Esophagus muscularis mucosa (tissue), 4 donors: ENCODE measurements at places on chromosomes 5 and 9.

GRCh38 chr5:128111818-128112448 is 28.4 kb downstream of the SLC12A2 start:
- H3K27me3 ChIP-seq: no peaks in the 10 kb centered on the region
- no peak for DNase-seq
- H3K4me3 ChIP-seq: no peak overlapping the region
- no peaks in the 10 kb centered on the region for H3K4me1 ChIP-seq
- no peak overlapping the region for H3K27ac ChIP-seq

- H3K27me3 ChIP-seq: no peaks in the 10 kb centered on the region
- no peak for DNase-seq
- peaks cover 33% of the 10 kb centered on the region for H3K4me1 ChIP-seq
- no peaks in the 10 kb centered on the region for H3K36me3 ChIP-seq
- no peak overlapping the region for H3K4me3 ChIP-seq
Observed at GRCh38 chr9:109886617-109887016, 106.6 kb downstream of the PALM2AKAP2 start.

GRCh38 chr5:29218138-29218537 is 1975.3 kb upstream of the CDH6 start:
- H3K36me3 ChIP-seq: no peaks in the 10 kb centered on the region
- H3K27ac ChIP-seq: no peak overlapping the region
- no peak for DNase-seq
- no peaks in the 10 kb centered on the region for H3K27me3 ChIP-seq
- H3K4me3 ChIP-seq: no peak overlapping the region

- H3K36me3 ChIP-seq: no peaks in the 10 kb centered on the region
- no peak for DNase-seq
- no peak overlapping the region for H3K27ac ChIP-seq
- H3K4me1 ChIP-seq: no peaks in the 10 kb centered on the region
- H3K27me3 ChIP-seq: no peaks in the 10 kb centered on the region
- no peak overlapping the region for H3K4me3 ChIP-seq
Observed at GRCh38 chr9:16221822-16222547, 648.5 kb downstream of the BNC2 start.

GRCh38 chr5:157463621-157464518 is 3.9 kb downstream of the NIPAL4 start:
- DNase-seq: no peak
- no peaks in the 10 kb centered on the region for H3K27me3 ChIP-seq
- no peak overlapping the region for H3K4me3 ChIP-seq
- H3K27ac ChIP-seq: peak overlapping the region; percentile 71

DNA sequence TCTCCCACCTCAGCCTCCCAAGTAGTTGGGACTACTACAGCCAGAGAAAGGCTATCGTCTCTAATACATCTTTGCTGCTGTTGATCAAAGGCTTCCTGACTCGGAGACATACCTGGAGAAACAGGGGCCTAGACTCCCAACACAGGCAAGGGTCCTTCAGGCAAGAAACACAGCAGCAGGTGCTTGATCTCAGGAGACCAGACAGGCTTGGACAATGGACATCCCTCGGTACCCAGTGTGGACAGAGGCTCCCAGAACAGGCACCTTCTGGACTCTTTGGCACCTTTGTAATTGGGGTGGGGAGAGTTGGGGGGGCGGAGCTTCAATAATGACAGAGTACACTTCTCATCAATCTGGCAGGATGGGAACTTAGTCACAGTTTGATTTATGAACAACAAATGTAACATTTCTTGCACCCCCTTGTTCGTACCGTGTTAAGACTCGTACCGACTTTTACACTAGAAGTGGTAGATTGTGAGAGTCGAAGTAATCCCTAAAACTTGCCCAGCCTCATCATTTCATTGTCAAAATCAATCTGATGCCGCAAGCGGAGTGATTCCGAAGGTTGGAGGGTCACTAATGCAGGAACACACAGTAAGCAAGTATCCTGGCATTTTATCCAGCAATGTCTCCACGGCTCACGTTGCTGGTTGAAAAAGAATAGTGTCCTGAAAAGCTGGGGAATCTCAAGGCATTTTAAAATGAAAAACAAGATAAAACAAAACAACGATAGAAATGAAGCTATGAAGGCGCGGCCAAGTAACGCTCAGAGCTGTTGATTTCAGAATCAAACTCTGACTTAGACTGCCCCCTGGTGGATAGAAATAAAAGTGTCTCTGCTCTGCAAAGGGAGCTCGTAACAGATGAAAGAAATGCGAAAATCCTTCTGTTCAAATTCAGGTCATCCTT is 46.4 kb upstream of the STK32A start:
- no peak for DNase-seq
- no peak overlapping the region for H3K27ac ChIP-seq
- no peaks in the 10 kb centered on the region for H3K27me3 ChIP-seq
- no peaks in the 10 kb centered on the region for H3K36me3 ChIP-seq
- peak overlapping the region; percentile 26 for H3K4me3 ChIP-seq

DNA sequence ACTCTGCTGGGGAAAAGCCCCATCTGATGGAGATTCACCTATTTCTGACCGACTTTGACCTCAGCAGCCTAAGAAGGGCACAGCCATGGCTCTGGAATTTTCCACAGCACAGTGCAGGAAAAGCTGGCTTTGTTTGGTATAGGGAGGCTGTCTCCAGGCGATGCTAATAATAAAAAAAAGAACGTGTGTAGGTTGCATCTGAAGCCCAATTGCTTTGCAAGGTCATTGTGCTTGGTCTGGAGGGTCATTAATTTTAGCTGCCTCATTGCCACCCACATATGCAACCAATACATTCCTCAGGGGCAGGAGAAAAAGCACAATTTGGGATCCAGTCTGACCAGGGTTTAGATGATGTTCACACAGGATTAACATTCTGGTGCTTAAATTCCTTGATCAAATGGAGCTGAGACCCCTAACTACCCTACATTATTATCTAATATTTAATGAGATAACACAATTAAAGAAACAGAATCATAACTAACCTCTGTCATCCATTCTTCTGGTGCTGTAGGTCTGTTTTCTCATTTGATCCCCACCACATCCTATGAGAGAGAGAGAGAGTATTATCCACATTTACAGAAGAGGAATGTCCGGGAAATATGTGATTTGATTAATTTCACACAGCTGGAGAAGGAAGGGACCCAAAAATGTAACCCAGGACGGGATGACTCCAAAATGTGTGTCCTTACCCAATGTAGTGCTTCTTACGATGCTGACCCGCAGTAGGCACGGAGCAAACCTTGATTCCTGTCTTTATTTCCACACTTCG is 175.9 kb downstream of the RFK start:
- no peak overlapping the region for H3K27ac ChIP-seq
- H3K36me3 ChIP-seq: no peaks in the 10 kb centered on the region
- no peaks in the 10 kb centered on the region for H3K27me3 ChIP-seq
- no peak for DNase-seq
- H3K4me3 ChIP-seq: no peak overlapping the region

DNA sequence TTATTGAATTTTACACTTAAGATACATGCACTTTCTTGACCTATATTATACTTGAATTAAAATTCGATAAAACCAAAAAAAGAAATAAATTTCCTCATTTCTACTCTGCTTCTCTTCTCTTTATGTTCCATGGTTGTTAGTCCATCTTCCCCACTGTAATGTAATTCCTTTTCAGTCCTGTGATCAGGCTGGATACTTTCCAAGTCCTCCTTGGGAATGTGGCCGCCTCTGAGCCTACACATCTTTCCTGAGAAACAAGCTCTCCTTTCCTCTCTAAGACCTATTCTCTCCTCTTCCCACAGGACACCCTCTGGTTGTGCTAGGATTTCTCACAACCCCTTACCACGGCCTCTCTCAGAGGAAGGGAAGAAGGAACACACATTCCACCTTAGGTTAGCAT is 285.1 kb downstream of the DNAH5 start:
- no peaks in the 10 kb centered on the region for H3K27me3 ChIP-seq
- no peaks in the 10 kb centered on the region for H3K36me3 ChIP-seq
- H3K4me1 ChIP-seq: no peaks in the 10 kb centered on the region
- H3K4me3 ChIP-seq: no peak overlapping the region
